ENCODE measurements at places on chromosomes 1 and 21.

- DNase-seq, result no peak
Measured at GRCh38 chr1:75174031-75174760, 40.0 kb downstream of the LHX8 start.

GRCh38 chr1:67332653-67333529, 25.2 kb downstream of the IL12RB2 start:
- no peak for DNase-seq

- DNase-seq, result no peak
Measured at GRCh38 chr1:26021647-26022403, at the start of gene EXTL1. EXTL1 (plus strand) TSS chr1:26021775; CDS start chr1:26022647, 872 bp downstream.

GRCh38 chr21:45898028-45898350, 83.6 kb upstream of the COL6A1 start:
- DNase-seq, result no peak

- no peak for DNase-seq
Measured at GRCh38 chr21:16554503-16554902, 824.7 kb downstream of the USP25 start.

Measured in breast epithelium (tissue), 4 donors.